ENCODE measurements at places on chromosomes 13 and 19.

DNA sequence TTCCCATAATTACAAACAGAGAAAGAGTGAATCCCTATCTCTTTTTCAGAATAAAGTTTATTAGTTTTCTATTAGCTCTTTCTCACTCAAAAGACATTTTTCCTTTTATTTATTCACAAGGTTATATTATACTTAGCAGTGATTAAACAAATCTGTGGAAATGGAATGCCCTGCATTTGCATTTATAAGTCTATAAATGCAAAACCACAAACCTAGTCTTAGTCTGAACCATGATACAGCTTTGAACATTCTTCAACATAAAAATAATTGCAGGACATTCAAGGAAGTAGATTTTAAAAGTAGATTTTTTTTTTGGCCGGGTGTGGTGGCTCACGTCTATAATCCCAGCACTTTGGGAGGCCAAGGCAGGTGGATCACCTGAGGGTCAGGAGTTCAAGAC, 8.3 kb downstream of the XPO4 start:
- peaks cover 7% of the 10 kb centered on the region for H3K36me3 ChIP-seq
- H3K4me3 ChIP-seq = no peak overlapping the region
- H3K27ac ChIP-seq = no peak overlapping the region
- no peaks in the 10 kb centered on the region for H3K4me1 ChIP-seq

DNA sequence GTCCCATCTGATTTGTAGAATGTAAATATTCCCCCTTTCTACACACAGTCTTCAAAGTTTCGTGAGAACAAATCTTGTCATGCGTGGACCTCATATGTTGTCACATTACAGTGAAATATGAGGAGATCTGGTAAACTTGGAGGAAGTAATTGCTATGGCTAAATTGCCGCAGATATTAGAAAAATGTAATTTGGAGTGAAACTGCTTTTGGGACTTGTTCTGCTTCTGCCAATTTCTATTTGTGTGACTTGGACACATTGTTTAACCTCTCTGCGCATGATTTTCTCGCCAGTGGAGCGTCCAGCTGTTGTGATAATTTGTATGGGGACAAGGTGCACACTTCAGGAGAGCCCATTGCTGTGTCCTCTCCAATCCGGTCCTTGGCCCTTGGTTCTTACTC, 693.1 kb upstream of the SLC10A2 start:
- H3K27ac ChIP-seq = no peak overlapping the region
- H3K27me3 ChIP-seq = no peaks in the 10 kb centered on the region
- no peak for DNase-seq
- H3K4me1 ChIP-seq = no peaks in the 10 kb centered on the region

GRCh38 chr19:49086296-49086695, 1.0 kb downstream of the SNRNP70 start:
- H3K36me3 ChIP-seq = peaks cover 36% of the 10 kb centered on the region
- H3K27me3 ChIP-seq = no peaks in the 10 kb centered on the region
- peak overlapping the region; percentile 82 for H3K4me3 ChIP-seq
- H3K27ac ChIP-seq = peak overlapping the region; percentile 93

GRCh38 chr19:12642506-12642905, 24.0 kb downstream of the MAN2B1 start:
- H3K4me3 ChIP-seq = no peak overlapping the region
- H3K27me3 ChIP-seq = no peaks in the 10 kb centered on the region
- H3K4me1 ChIP-seq = peaks cover 8% of the 10 kb centered on the region

GRCh38 chr13:85806553-85807175, 7.4 kb upstream of the SLITRK6 start:
- no peak overlapping the region for H3K4me3 ChIP-seq
- no peak overlapping the region for H3K27ac ChIP-seq
- H3K27me3 ChIP-seq = no peaks in the 10 kb centered on the region
- H3K4me1 ChIP-seq = peaks cover 2% of the 10 kb centered on the region
- H3K36me3 ChIP-seq = no peaks in the 10 kb centered on the region

GRCh38 chr13:37618554-37618953, 20.0 kb upstream of the POSTN start:
- no peak overlapping the region for H3K4me3 ChIP-seq
- no peak for DNase-seq
- H3K36me3 ChIP-seq = no peaks in the 10 kb centered on the region
- H3K27ac ChIP-seq = no peak overlapping the region

DNA sequence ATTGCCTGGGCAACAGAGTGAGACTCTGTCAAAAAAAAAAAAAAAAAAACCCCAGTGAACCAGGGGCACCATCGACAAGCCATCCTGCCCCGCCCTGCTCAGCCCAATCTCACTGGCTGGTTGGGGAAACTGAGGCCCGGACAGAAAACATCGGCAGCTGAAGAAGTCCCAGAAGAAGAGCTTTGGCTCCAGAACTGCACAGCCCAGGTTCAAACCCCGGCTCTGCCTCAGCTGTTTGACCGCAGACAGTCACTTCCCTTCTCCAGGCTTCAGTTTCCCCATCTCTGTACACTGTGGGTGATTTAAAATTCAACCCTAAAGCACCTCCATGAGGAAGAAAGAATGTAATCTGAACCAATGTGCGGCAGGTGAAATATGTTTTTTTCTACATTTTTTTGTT, 9.4 kb upstream of the SEMA6B start:
- H3K4me1 ChIP-seq = no peaks in the 10 kb centered on the region
- H3K27me3 ChIP-seq = no peaks in the 10 kb centered on the region
- H3K36me3 ChIP-seq = no peaks in the 10 kb centered on the region
- no peak overlapping the region for H3K4me3 ChIP-seq

- H3K36me3 ChIP-seq = no peaks in the 10 kb centered on the region
- H3K27me3 ChIP-seq = no peaks in the 10 kb centered on the region
- H3K4me1 ChIP-seq = peaks cover 21% of the 10 kb centered on the region
- no peak for DNase-seq
- no peak overlapping the region for H3K27ac ChIP-seq
- H3K4me3 ChIP-seq = peak overlapping the region; percentile 75
Measured at GRCh38 chr19:18637673-18638630, 1.1 kb downstream of the KLHL26 start.

DNA sequence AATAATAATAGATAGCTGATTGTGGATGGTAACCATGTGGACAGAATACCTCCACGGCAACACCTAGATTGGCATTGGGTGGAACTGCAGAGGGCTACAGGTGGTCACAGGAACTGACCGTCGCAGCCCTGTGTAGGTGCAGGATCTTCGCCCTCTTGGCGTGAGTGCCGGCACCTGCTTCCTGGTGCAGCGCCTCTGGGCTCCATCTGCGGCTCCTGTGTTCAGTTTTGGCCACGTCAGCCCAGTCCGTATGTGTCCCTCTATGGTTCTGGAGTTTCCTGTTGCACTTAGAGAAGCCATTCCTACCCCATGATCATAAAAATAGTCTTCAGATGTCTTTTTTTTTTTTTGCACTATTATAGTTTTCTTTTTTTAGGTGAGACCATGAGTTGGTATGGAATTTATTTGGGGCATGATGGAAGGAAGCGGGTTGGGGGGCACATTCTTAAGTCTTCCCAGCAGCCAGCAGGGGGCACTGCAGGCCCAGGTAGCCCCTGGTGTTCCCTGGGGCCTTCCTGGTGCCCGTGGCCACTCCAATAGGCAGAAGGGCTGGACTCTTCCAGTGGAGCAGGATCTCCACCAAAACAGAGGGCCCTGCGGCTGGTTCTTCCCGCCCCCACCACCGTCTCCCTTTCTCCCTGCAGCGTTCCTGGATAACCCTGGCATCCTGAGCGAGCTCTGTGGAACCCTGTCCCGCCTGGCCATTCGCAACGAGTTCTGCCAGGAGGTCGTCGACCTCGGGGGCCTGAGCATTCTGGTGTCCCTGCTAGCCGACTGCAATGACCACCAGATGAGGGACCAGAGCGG, 10.1 kb upstream of the SLC25A42 start:
- H3K4me3 ChIP-seq = no peak overlapping the region
- H3K27ac ChIP-seq = no peak overlapping the region
- peaks cover 81% of the 10 kb centered on the region for H3K36me3 ChIP-seq

DNA sequence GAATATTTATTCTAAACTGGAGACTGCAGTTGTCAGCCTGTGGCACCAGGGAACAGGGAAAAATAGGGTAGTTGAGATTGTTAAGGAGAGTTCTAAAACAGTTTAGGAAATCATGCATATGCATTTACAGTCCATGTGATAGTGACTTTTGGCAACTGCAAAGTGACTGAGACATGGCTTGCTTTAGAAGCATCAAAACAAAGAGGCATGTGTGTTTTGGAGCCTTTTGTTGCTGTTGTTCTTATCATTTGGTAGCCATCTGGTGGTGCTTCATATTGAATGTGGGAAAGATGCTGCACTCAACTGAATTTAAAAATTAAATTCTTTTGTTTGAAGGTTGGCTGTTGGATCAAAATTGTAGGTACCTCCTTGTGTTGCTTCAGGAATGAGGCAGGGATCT, 10.2 kb upstream of the EBPL start:
- H3K36me3 ChIP-seq = peaks cover 41% of the 10 kb centered on the region
- no peak overlapping the region for H3K27ac ChIP-seq
- H3K4me1 ChIP-seq = no peaks in the 10 kb centered on the region
- no peak for DNase-seq

DNA sequence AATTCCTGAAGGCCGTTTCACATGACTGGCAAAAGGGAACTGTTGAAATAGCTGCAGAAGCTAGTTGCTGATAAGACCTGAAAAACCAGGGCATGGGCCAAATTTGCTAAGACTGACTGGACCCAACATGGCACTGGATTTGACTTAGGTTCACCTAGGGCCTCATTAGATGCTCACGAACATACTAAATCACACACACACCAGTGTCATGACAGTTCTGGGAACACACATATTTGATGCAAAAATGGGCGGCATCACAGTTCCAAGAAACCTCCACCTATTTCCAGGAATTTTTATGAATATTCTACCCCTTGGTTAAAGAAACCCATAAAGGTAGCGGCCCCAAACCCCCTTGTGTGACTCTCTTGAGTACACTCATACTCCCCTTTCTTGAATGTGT, 99.6 kb upstream of the OBI1 start:
- H3K4me3 ChIP-seq = no peak overlapping the region
- H3K27ac ChIP-seq = no peak overlapping the region
- no peaks in the 10 kb centered on the region for H3K4me1 ChIP-seq
- H3K36me3 ChIP-seq = no peaks in the 10 kb centered on the region
- no peaks in the 10 kb centered on the region for H3K27me3 ChIP-seq

- no peak for DNase-seq
- peaks cover 26% of the 10 kb centered on the region for H3K36me3 ChIP-seq
- H3K4me3 ChIP-seq = peak overlapping the region; percentile 95
- no peaks in the 10 kb centered on the region for H3K27me3 ChIP-seq
- H3K4me1 ChIP-seq = no peaks in the 10 kb centered on the region
Measured at GRCh38 chr19:49085868-49086232, 599 bp downstream of the SNRNP70 start.

GRCh38 chr19:46489445-46490272, 6.0 kb downstream of the PNMA8B start:
- H3K36me3 ChIP-seq = no peaks in the 10 kb centered on the region
- H3K27me3 ChIP-seq = peaks cover 5% of the 10 kb centered on the region
- peak overlapping the region; percentile 43 for H3K4me3 ChIP-seq

GRCh38 chr13:66915596-66916185, 314.4 kb downstream of the PCDH9 start:
- DNase-seq = peak; percentile 23
- H3K27me3 ChIP-seq = no peaks in the 10 kb centered on the region
- H3K4me3 ChIP-seq = no peak overlapping the region
- no peaks in the 10 kb centered on the region for H3K36me3 ChIP-seq
- peaks cover 6% of the 10 kb centered on the region for H3K4me1 ChIP-seq
- no peak overlapping the region for H3K27ac ChIP-seq

DNA sequence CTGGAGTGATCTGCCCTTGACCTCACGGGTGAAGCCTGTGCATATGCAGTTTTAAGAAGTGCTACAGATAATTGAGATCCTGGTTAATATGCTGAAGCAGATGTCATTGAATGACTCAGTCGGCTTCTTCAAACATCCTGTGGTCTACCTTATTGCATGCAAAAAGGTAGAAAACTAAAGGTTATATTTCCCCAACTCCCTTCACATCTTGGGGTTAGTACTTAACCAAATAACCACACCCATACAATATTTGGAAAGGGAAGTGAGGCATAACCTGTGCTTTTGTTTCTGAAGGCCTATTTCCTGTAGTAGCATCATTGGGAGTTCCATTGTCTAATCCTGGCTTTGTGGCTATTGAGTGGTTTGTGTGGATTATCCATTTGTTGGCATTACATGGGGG, 58.3 kb downstream of the RAP2A start:
- H3K4me3 ChIP-seq = no peak overlapping the region
- no peaks in the 10 kb centered on the region for H3K36me3 ChIP-seq
- no peaks in the 10 kb centered on the region for H3K27me3 ChIP-seq
- no peaks in the 10 kb centered on the region for H3K4me1 ChIP-seq
- DNase-seq = no peak

- no peaks in the 10 kb centered on the region for H3K27me3 ChIP-seq
- no peak overlapping the region for H3K4me3 ChIP-seq
Measured at GRCh38 chr13:33375421-33375820, 89.9 kb upstream of the STARD13 start.

GRCh38 chr13:105445796-105446195, 1089.7 kb downstream of the EFNB2 start:
- no peaks in the 10 kb centered on the region for H3K36me3 ChIP-seq
- peaks cover 20% of the 10 kb centered on the region for H3K4me1 ChIP-seq
- H3K4me3 ChIP-seq = no peak overlapping the region
- H3K27me3 ChIP-seq = no peaks in the 10 kb centered on the region
- no peak for DNase-seq

DNA sequence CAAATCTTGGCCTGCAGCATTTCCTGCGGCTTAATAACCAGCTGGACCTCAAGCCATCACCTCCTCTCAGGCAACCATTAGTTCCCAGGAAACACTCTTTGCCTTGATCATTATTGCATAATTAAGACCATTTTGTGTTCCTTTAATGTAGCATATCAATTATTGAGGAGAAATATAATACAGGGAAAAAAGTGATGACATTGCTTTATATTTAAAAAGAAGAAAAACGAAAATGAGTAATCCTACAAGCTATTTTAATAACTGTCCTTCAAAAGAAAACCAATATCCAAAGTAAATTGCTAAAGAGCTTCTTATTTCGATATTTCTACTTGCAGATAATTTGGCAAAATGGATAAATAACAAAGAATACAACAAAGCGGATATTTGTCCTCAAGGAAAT, 1084.7 kb downstream of the EFNB2 start:
- H3K27ac ChIP-seq = no peak overlapping the region
- no peak overlapping the region for H3K4me3 ChIP-seq
- no peaks in the 10 kb centered on the region for H3K4me1 ChIP-seq
- no peaks in the 10 kb centered on the region for H3K36me3 ChIP-seq
- H3K27me3 ChIP-seq = no peaks in the 10 kb centered on the region

DNA sequence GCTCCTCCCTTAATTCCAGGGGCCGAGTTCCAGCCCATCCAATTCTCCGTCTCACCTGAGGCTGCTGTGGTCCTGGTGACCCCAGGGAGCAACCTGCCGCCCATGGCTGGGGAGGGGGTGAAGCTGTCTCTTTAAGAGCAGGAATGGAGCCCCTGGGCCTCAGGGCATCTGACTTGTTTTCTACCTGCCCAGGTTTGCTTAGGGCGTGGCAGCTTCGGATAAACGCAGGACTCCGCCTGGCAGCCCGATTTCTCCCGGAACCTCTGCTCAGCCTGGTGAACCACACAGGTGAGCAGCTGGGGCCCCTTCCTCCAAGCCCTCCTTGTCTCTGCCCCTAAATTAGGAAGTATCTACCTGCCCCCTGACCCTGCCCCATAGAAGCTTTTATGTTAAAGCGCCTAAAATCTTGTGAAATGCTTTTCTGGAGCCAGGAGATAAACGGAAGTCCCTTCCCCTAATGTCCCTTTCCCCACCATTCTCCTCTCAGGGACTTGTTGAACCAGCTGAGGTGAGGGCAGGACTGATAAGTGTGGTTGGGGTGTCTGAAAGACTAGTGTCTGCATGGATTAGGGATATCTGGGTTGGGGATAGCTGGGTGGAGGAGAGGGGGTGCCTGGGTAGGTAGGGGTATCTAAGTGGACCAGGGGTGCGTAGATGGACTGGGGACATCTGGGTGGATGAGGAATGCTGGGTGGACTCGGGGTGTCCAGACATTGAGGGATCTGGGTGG, 614 bp downstream of the FXYD3 start:
- peaks cover 43% of the 10 kb centered on the region for H3K4me1 ChIP-seq
- no peaks in the 10 kb centered on the region for H3K36me3 ChIP-seq
- no peak for DNase-seq
- no peak overlapping the region for H3K27ac ChIP-seq
